NCI-H1092 (cell line): ENCODE measurements at places on chromosomes 6 and 20.

- no peak for DNase-seq
Observed at GRCh38 chr6:164640956-164641355, 668.4 kb downstream of the C6orf118 start.

DNA sequence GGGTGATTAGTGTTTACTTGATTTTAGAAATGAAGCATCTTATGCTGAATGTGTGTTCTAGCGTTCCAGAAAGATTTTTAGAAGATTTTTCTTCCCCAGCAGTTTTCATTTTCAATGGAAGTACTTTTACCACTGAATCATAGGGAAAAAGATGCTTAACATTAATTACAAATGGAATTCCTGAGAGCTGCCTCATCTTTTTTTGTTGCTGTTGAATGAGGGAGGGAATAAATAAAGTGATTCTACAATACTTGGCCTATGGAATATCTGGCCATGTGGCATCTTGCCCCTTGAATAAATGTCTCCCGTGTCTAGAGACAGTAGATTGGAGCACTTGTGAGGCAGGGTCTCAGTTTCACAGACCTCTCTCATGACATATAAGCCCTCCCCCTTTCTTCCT lies 44.1 kb upstream of the SLC22A1 start:
- DNase-seq: no peak

GRCh38 chr6:11711984-11712711 lies 66.5 kb downstream of the ADTRP start:
- DNase-seq: no peak

DNA sequence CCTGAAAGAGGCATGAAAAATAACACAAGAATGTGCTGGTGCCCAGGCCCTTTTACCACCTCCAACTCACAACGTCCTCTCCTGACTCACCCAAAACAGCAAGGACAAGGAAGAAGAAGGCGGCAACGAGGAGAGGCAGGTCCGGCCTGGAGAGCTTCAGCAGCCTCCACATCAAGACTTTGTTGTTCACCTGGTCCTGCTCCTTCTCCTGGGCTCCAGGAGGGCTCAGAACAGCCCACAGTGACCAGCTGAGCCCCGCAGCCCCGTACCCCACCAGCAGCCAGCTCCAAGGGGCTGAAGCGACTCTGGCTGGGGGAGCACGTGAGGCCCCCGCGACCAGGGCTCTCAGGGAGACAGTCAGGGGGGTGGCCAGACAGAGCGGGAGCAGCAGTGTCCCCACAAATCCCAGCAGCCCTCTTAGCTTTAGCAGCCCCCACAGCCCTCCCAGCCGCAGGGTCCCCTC lies 857 bp downstream of the TAP2 start:
- no peak for DNase-seq

GRCh38 chr6:7201732-7202541 lies 94.2 kb downstream of the RREB1 start:
- no peak for DNase-seq

GRCh38 chr6:2086326-2086965 lies 159.0 kb downstream of the GMDS start:
- no peak for DNase-seq
